WTC11 (cell line): ENCODE measurements at places on chromosomes 2 and 18. TPM values are rescaled to one million over a fixed set of nuclear protein-coding genes. Genes with fewer than 3 reads are reported as not detected.

GRCh38 chr18:72197591-72197990, 346.6 kb downstream of the CBLN2 start:
- DNase-seq, result no peak

Gene CFAP65
- 0.44 to 1.0 TPM (median 0.48 TPM) in 3 replicates for total RNA-seq

- no peak for DNase-seq
These were observed 95.4 kb downstream of the HNMT start for GRCh38 chr2:138059487-138060300.

Gene MTA3
- 153 to 173 TPM (median 157 TPM) in 3 replicates for total RNA-seq

- no peak for DNase-seq
These were observed 21.1 kb upstream of the IHH start for GRCh38 chr2:219081701-219082331.

Gene FHOD3
- total RNA-seq, result 3.8 to 4.8 TPM (median 4.6 TPM) in 3 replicates

GRCh38 chr2:68253219-68254068, 1.1 kb upstream of the PPP3R1 start:
- DNase-seq, result no peak

Gene RRM2
- total RNA-seq, result 119 to 129 TPM (median 126 TPM) in 3 replicates

DNA sequence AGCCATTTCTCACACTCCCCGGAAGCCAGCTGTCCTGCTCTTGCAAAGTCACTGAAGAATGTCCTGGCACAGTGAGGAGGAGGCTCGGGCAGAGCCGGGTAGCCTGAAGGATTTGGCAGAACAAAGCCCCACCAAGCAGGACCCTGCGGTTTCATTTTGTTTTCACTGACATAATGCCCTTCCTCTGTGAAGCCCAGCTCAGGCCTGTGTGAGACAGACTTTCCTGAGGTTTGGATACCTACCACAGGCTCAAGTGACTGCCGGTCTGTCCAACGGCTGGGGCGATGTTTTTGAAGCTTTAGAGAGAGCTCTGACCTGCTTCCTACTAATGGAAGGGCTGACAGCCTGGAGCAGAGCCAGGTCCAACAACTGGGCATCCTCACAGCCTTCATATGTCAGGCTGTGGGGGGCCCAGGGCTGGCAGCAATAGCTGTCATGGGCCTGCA, 99.8 kb upstream of the FZD7 start:
- no peak for DNase-seq

Gene RPRM
- 25.4 to 29.0 TPM (median 28.1 TPM) in 3 replicates for total RNA-seq

DNA sequence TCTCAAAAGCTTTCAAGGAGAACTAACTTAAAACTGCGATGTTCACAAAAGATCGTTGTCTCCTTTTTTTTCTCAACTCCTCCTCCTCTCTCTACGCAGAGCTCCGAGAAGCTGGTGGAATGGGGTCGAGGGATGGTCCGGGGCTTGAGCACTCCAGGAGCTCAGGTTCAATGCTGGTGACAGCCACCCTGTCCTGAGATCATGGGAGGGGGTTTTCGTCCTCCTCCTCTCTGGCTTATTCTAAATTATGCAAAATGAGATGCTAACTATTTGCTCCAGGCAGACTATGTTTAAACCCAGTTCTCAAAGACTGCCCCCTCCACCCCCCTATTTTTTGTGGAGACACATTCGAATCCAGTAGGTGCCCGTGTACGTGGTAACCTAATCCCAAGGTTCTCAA, 11.8 kb downstream of the TSHZ1 start:
- no peak for DNase-seq

DNA sequence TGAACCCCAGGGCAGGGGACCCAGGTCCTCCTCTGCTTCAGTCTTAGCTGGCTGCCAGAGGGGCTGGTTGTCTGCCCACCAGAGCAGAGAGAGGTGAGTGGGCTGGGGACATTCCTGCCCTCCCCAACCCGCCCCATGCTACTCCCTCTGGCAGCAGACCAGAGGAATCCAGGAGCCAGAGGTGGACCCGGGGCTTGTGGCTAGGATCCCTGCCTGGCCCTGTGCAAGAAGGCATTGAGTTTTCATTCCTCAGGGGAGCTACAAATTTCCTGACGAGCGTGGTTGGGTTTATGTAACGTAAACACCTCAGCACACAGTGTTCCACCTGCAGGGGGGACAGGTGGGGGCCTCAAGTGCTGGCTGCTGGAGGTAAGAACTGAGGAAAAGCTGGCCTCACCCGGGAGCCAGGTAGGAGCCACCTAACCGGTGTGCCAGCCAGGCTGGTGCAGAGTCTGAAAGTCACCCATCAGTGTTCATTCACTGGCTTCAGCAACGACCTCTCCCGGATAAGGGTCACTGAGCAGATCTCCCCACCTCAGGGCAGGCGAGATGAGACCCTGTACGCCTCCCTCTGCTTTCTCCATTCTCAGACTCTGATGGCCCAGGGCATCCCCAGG, 246.8 kb downstream of the DYSF start:
- no peak for DNase-seq

DNA sequence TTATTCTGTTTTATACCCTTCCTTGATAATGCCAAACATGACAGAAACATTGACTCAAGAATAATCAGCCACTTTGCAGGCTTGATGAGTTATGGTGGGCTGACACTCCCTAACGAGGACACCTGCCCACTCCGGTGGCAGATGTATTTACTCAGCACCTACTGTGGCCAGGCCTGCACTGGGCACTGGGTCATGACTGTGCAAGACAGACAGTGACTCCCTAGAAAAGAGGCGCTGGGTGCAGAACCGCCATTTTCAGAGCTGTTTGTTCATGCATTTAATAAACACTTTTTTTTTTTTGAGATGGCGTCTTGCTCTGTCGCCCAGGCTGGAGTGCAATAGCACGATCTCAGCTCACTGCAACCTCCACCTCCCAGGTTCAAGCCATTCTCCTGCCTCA, 32.5 kb downstream of the SNED1 start:
- DNase-seq, result no peak

DNA sequence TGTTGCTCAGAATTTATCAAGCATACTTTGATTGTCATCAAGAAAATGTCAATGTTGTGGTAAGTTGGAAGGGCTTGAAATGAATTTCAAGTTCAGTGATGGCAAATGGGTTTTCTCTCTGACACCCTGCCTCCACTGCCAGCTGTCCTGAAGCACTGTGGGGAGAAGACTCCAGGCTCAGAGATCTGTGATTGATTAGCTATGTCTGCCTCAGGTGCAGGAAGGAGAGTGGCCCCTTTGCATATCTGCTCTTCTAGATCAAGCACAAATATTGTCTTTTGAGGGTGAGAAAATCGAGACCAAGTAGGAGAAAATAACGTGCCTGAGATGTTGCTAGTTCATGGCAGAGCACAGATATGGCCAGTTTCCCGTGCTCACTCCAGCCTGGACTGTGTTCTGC, 178.8 kb upstream of the GLI2 start:
- DNase-seq, result no peak

GRCh38 chr18:22499421-22499820, 81.7 kb upstream of the CTAGE1 start:
- no peak for DNase-seq

Gene PFN4
- 0.48 TPM in 1 of 3 replicates, not detected in the others for total RNA-seq

DNA sequence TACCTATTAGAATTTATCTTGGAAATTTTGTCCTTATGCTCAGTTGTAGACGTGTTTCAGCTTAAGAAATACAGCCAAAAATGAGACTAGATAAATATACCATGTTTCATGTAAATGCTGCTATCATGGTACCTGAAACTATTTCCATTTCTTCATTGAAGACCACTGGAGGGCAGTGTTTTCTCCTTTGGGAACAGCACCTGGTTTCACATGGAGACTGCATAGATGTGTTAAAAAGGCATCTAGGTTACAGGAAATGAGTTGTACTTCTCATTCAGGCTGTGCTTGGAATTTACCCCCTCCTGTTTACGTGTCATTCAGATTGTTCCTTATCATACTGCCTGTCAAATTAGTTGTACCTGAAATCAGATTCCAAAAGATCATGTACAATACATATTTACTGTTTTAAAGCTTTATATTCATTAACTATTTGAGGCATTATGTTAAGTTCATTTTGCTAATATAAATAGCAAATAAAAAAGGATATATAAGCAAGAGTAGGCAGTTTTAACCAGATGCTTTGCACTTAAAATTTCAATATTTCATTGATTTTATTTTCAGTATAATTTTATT, 57.3 kb upstream of the PSMD14 start:
- DNase-seq, result no peak

DNA sequence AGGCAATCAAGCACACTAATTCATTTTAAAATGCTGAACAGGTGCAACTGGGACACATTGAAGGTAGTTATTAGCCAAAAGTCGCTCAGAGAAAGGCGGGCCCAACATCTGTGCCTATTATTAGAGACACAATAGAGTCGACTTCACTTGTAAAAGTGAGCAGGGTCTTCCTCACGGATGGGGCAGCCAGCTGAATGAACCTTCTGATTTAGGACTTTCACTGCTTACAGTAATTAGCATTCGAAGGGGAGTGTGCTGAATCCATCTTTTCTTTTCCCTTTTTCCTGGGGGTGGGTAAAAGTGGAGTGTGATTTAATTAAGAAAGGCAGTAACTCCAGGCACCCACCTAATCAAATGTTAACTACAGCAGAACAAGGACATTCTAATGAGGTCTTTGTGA, 677.7 kb downstream of the DCDC2C start:
- DNase-seq, result no peak

GRCh38 chr2:127811397-127812321, 688 bp upstream of the WDR33 start:
- DNase-seq, result no peak

GRCh38 chr2:201942531-201942930, 91.1 kb upstream of the FZD7 start:
- DNase-seq, result no peak

Gene MATN3
- 6.3 to 9.1 TPM (median 8.6 TPM) in 3 replicates for total RNA-seq

DNA sequence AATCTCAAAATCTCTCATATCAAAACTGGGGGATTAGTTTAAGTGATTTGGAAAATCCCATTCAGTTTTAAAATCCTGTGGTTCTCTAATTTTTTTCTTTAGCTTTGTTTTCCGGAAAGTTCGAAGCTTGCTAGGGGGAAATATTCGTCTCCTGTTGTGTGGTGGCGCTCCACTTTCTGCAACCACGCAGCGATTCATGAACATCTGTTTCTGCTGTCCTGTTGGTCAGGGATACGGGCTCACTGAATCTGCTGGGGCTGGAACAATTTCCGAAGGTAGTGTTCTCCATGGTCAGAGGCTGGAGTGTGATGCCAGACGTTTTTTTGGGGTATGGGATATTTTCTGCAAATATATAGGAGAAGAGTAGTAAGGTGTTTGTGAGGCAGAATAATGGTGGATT, 66.1 kb downstream of the ACSL3 start:
- no peak for DNase-seq

- DNase-seq, result peak; percentile 93
These were observed at the start of gene TCF7L1 for GRCh38 chr2:85132834-85133637. Gene TCF7L1, plus strand, starts transcription at chr2:85133392. Its CDS starts 293 bp downstream, at chr2:85133685.

DNA sequence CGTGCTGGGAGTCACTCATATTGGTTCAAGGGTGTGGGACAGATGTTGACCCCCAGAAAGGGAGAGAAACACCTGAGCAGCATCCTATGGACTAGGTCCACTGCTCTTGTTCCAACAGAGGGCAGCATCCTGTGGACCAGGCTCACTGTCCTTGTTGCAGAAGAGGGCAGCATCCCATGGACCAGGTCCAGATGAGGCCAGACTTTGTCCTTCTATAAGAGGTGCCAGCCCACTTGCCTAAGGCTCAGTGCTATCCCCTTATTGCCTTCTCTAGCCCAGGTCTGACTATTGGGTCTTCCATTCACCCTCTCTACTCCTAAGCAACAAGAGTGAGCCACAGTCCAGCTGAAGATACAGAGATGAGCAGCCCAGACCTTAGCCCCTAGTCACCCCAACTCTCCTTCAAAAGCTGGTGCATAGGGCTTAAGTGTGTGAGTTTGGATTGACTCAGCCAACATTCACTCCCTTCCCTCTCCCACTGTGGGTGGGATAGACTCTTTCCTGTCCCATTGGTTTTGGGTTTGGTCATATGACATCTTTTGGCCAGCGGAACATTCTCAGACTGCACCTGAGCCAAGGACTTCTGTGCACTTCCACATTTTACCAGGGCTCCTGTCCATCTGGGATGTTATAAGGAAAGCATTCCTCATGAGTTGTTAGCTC, 132.4 kb upstream of the GPC1 start:
- no peak for DNase-seq

DNA sequence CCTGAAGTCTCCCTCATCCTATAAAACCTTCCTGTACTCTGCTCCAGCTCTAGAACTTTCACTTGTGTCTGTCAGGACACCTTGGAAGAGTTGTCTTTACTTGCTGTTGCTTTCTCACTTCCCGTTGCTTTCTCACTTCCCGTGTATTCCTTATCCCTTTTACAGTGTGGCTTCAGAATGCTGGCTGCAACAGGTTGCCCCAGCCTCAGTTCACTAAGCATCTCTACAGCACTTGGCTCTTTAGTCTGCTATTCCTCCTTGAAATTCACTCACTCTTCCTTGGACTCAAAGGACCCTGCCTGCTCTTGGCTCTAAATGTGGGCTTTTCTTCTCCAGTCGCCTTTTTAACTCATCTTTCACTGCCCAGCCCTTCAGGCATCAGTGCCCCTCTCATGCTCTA, 162.5 kb upstream of the ALPP start:
- no peak for DNase-seq

- DNase-seq, result no peak
These were observed 125.9 kb upstream of the NDUFV2 start for GRCh38 chr18:8976606-8977005.

DNA sequence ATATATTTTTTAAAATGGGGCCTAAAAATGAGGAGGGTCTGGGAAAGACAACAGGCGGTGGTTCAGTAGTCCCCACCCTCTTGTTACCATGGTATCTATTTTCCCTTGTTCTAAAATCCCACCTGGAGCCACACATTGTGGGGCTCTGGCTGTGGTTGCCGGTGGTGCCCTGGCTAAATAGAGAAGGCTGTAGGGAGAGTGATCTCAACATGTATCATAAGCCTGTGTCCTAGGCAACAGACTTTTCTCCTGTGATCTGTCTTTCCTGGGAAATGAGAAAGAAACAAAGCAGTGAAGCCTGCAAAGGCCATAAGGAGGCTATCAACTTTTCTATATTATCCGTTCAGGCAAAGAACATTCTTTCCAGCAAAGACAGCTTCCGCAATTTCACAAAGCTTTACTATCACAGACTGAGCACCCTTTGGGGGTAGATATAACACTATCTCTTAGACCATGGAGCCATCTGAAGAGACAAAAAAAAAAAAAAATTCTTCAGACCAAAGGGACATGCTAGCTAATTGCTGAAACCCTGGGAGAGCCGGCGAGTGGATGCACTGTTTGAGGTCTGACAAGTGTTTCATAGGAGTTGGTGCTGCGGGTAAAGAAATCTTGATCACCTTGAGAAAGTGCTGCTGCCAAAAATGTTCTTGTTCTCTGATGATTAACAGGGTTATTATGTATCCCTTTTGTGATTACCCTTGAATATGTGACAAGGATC, 879.2 kb upstream of the DDX18 start:
- no peak for DNase-seq
